ENCODE measurements at places on chromosomes 5 and 9.

GRCh38 chr5:88419931-88420330 lies 151.3 kb upstream of the TMEM161B start:
- DNase-seq: no peak

GRCh38 chr9:13026956-13027355 lies 252.1 kb downstream of the LURAP1L start:
- no peak for DNase-seq

DNA sequence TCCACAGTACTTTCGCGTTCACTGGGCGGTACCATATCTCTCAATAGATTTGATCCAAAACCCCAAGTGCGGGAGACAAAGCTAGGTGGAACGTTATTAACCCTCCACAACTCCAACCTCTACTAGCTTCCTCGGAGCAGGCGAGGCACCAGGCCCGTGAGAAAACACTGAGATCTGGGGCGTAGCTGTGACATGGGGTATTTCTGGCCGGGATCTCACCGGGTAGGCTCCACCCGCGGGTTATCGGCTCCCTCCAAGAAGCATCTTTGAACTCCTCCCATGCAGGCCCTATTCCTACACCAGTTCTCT lies 350 bp upstream of the SLC25A46 start:
- DNase-seq: no peak

DNA sequence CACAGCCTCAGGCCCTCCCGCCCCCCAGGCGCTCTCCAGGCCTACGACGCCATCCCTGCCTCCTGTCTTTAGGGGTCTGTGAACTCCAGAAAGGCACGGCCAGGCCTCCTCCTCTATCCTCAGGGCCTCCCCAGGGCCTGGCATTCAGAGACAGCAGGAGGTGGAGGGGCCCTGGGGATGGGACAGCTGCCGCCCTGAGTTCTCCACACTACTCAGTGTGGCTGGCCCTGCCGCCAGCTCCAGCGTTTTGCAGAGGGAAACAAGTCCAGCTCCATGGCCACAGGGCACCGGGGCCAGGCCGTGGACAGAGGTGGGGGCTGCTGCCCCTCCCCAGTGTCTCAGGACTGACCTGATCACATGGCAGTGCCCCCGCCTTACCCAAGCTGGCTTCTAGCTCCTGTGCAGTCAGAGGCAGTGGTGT lies 16.4 kb downstream of the SH3GLB2 start:
- no peak for DNase-seq

DNA sequence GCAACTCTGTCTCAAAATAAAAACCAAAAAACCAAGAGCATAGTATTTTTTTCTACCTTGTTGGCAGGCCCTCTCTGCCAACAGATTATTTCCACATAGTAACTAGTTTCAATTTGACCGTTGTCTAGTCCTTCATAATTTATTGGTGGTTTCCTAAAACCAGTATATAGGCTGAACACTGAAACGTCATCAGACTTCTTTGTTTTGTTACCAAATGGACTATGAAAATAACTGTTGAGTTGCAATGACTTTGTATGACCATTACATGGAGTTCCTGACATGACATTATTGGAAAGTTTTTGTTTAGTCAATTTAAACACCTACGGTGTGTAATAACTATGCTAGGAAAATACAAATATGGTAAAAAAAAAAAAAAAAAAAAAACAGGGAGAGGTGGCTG lies 1.7 kb downstream of the AGGF1 start:
- no peak for DNase-seq

DNA sequence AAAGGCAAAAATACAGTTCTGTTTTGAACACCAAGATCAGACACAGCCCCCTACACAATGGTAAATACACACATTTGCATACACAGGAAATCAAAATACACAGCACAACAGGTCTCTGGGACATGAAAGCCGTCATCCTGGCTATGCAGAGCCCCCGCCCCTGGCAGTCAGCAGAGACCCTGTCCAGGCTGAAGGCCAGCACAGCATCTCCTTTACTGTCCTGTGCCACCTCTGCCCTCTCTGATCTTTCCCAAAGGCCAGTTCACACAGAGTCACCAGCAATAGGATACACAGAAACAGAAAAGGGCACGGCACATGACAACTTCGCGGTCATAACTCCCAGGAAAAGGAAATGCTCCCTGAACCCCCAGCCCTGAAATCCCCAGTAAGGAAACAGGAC lies 34.2 kb upstream of the SMU1 start:
- DNase-seq: no peak

- no peak for DNase-seq
These were observed 201.7 kb downstream of the MEF2C start for GRCh38 chr5:88681211-88681803.

DNA sequence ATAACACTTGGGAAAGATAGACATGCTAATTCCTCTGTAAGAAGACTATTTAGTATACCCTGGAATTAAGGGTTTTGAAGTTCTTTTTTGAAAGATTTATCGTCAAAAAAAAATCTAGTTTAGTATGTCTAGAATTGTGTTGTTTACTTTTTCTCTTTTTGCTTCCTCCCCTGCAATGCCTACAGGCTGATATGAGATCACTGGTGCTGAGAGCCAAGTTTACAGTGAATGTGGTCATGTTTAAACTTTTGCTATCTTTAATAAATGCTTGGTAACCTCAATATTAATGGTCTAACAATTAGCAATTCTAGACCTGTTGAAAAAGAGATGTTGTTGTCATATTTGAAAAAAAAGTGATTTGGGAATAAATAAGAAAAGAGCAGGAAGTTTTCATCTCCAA lies 86.1 kb downstream of the CWC27 start:
- no peak for DNase-seq

DNA sequence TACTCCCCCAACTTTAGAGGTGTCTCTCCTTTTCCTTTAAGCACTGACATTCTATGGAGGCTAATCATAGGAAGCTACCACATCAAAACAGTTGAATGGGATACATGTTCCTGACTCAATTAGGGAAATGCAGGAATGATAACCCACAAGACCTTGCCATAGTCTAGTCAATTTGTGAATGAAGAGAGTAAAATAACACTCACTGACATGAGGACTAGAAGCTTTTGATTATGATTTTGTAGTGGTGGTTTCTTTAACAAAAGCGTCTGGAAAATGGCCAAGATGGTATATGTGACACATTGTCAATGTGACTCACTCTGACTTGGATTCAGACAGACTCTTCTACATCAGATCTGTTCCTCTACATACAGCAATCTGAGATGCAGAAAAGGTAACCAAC lies 13.7 kb upstream of the PRELID2 start:
- DNase-seq: no peak

- no peak for DNase-seq
These were observed 16.3 kb upstream of the GARNL3 start for GRCh38 chr9:127248241-127248640.

DNA sequence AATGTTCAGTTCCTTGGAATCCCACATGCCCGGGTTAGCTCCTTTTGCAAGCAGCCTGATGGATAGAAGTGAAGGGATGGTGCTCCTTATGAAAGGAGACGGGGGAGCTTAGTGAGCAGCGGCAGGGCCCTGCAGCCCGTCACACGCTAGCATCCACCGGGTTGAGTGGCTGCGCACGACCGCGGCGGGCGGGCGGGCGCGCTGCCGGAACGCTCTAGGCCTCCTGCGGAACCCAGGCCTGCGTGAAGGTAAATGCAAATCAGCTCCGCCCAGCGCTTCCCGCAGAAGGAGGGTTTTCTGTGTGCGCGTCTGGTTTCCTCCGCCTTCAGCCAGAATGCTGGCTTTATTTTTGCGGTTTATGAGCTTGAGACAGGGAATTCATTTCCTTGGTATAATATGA lies 19.8 kb downstream of the IL12B start:
- peak; percentile 67 for DNase-seq

GRCh38 chr5:62578540-62578939 lies at the start of gene LRRC70:
TSS of gene LRRC70 (plus strand) at chr5:62578819. CDS start at chr5:62579439, 620 bp downstream.
- DNase-seq: no peak

- no peak for DNase-seq
These were observed 97.4 kb downstream of the PPP2R2B start for GRCh38 chr5:146781157-146781556.

GRCh38 chr9:72362680-72363139 lies 2.3 kb downstream of the ZFAND5 start:
- no peak for DNase-seq

DNA sequence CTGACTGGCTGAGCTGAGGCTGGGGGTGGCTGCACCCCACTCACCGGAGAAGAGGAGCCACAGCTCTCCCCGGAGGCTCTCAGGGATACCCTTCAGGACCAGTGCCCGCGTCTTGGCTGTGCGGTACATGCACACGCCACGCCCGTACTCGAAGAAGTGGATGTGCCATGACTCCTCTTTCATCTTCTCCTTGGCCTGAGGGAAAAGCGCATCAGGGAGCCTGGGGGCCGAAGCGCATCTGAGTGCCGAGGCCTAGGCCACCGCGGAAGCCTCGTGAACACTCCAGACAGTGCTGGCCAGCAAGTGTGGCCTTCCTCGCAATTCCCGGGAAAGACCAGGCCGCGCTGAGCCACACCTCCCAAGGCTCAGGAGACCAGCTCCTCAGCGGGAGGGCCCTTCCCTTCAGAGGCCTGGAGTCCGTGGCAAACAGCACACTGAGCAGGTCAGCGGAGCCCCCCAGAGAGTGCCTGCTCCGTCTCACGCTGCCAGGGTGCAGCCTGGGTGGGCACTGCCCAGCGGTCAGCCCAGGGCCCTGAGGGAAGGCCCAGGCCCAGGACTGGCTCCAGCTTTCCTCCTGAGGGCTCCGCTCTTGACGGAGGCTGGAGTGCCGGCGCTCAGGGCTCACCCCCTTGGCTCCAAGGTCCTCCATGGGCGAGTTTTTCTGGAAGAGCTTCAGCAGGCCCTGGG lies 20.5 kb upstream of the MRNIP start:
- DNase-seq: no peak

- DNase-seq: no peak
These were observed 88.6 kb downstream of the MACROH2A1 start for GRCh38 chr5:135310328-135310989.

GRCh38 chr5:154971501-154971900 lies 30.6 kb downstream of the MRPL22 start:
- no peak for DNase-seq

DNA sequence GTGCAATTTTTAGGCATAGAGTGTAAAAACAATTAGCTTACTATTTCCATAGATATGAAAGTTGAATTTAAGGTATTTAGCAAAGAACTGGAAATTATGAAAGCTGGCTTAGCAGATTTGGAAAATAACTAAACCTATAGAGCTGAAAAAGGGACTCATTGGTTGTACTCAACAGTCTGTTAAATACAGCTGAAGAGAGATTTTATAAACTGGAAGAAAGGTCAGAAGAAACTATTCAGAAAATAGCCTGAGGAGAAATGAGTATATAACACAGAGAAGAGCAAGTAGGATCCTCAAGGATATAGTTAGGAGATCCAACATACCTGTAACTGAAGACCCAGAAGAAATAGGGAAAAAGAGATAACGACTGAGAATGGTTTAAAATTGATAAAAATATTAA lies 97.6 kb upstream of the SLIT3 start:
- DNase-seq: no peak

- DNase-seq: no peak
These were observed 20.9 kb upstream of the ARHGAP26 start for GRCh38 chr5:142749321-142749720.

GRCh38 chr5:31682025-31682424 lies 43.1 kb downstream of the PDZD2 start:
- DNase-seq: no peak

DNA sequence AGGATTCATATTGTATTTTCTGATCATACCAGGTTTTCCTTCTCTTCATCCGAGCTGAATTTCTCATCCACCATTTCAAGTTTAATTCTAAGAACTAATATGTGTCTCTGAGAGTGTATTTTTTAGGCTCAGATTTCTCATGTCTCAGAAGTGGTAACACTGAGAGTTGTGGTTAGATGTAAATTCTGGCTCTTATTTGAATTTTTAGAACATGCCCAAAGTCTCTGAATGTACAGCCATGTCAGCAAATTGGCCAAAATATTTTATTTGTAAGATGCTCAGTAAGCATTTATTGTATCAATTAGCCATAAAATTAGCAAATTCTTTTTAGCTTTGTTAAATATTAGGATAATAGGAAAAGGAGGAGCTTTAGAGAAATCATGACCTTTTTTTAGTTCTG lies 16.6 kb downstream of the SV2C start:
- DNase-seq: no peak

- DNase-seq: no peak
These were observed 5.7 kb downstream of the ZNF366 start for GRCh38 chr5:72501488-72501887.

- peak; percentile 92 for DNase-seq
These were observed 211.2 kb downstream of the MEF2C start for GRCh38 chr5:88671505-88672499.

- DNase-seq: no peak
These were observed 1.2 kb downstream of the OTULINL start for GRCh38 chr5:14582797-14583137.

- DNase-seq: no peak
These were observed 5.0 kb upstream of the SET start for GRCh38 chr9:128684065-128684324.

DNA sequence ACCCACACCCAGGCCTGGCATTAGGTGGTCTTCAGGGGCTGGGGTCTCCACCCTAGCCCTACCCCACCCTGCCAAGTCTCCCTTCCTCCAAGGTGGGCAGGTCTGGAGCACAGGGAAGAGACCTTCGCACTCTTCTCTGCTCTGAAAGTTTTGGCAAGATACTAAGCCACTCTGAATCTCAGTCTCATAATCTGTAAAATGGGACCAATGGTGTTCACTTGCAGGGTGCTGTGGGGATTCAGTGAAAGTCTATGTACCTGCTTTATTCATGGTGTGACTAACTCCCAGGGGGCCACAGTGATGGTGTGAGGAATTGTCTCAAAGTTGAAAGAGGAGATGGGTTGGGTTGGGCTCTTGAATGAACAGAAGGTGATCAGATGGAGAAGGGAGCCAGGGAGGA lies 25.0 kb downstream of the LHX2 start:
- no peak for DNase-seq

GRCh38 chr5:130198927-130199326 lies 294.7 kb downstream of the CHSY3 start:
- DNase-seq: peak; percentile 57

DNA sequence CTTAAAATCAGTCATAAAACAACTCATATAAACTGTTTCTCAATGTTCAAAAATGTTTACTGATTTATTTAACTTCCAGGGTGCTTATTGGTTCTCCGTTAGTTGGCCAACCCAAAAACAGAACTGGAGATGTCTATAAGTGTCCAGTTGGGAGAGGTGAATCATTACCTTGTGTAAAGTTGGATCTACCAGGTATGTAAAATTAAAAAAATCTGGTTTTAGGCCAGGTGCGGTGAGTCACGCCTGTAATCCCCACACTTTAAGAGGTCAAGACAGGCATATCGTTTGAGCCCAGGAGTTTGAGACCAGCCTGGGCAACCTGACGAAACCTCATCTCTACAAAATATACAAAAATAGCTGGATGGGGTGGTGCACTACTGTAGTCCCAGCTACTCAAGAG lies 73.7 kb downstream of the ITGA1 start:
- DNase-seq: no peak

DNA sequence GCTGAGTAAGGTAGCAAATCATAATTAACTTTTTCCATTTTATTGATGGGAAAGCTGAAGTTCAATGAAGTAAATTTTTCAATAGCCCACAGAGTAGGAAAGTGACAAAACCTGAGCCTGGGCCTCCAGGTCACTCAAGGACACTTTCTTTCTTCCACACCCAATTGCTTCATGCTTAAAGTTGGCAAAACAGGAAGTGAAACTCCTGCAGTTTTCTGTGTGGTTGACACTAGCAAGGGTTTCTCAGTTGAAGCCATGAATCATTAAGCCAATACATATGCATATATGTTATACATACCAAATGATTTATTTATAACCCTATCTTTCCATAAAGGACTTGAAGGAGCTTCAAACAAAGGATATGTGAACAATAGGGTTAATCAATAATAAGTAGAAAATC lies 13.9 kb downstream of the TLR4 start:
- DNase-seq: no peak
